ENCODE measurements at places on chromosomes 1 and 21. TPM values are rescaled to one million over a fixed set of nuclear protein-coding genes. Genes with fewer than 3 reads are reported as not detected.
A peak's percentile ranks its signal among the peaks of the same experiment; 100 is the strongest.

DNA sequence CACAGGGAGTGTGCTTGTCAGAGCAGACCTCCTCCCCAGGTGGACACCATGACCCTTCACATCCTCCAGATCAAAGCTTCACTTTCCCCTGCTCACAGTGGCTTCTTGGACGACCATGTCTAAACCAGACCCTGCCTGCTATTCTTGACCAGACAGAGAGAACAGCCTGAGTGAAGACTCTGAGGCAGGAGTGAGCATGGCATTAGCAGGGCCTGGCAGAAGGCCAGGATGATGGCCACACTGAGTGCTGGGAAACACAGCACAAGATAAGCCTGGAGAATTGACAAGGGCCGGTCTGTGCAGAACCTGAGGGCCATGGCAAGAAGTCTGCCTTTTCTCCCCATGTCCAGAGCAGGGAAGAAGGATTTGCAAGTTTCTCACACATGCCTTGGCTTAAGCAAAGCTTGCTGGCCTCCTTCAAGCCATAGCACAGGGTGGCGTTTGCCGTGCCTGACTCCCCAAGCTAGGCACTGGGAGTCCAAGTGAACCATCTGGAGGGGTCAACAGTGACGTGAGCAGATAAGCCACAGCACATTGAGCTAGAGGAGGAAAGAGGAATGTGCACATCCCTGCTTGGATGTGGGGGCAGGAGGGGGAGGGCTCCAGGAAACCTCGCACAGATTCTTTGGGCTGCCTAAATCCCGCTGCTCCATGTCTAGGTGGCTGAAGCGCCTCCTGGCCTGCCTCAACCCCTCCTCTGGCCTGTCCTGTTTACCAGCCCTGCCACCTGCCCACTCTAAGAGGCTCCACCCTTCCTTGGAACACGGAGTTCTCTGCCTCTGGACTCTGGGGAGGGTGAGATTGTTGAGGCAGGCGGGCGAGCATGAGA, 87.1 kb downstream of the CD58 start:
- DNase-seq = no peak

The NDUFS5 gene
- total RNA-seq = 120 TPM

DNA sequence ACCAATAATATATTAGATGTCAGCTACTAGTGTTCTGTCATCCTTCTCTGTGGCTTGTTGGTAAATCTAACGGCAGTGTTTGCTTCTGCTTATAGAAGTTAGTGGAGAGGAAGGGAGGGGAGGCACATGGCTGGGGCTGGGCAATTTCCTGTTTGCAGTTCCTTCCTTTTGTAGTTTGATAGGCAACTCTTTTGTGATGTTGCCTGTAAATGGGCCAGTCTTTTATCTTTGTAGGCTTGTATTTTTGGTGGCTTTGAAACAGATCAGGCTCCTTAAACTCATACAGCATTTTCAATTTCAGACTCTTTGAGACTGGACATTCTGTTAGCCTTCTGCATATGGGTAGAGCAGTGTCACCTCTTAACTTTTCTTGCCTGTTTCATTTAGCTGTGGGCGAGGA, 48.1 kb downstream of the CDC14A start:
- DNase-seq = peak; percentile 84

The RNF223 gene
- not detected for total RNA-seq

The HSPB7 gene
- not detected for total RNA-seq

DNA sequence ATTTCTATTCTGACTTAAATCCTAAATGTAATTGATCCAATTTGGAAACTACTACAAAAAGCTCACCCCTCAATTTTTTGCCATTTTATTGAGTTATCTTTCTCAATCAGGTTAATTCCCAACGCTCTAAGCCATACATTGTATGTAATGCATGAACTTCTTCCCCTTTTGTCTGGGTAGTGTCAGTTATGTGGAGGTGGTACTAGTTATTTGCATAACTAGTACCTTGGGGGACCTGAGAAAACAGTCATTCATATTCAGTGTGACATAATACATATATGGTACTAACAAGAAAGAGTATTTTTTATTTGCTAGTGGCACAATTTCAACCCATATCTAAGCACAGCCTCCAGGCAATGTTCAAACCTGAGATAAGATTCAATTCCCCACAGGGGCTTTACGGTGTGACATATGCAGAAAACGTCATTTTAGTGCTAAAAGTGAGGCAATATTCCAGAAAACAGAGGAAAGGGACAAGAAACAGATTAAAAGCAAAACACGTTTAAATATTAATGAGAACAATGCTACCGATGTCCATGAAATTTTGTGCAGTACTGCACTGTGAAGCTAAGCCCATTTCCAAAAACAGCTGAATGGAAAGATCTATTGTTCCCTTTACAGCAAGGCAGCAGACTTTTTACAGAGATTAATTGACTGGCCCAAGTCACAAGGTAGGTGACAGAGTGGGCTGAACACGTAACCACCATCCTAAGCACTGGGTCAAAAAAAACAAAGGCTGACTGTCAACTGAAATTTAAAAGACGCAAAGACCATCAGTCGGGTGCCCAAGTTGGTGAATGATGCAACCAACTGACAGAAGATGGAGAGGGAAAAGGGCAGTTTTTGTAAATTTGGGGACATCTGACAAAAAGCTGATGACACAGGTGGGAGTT, 1.4 kb downstream of the HLCS start:
- DNase-seq = no peak
